ENCODE measurements at places on chromosomes 1 and 21.

DNA sequence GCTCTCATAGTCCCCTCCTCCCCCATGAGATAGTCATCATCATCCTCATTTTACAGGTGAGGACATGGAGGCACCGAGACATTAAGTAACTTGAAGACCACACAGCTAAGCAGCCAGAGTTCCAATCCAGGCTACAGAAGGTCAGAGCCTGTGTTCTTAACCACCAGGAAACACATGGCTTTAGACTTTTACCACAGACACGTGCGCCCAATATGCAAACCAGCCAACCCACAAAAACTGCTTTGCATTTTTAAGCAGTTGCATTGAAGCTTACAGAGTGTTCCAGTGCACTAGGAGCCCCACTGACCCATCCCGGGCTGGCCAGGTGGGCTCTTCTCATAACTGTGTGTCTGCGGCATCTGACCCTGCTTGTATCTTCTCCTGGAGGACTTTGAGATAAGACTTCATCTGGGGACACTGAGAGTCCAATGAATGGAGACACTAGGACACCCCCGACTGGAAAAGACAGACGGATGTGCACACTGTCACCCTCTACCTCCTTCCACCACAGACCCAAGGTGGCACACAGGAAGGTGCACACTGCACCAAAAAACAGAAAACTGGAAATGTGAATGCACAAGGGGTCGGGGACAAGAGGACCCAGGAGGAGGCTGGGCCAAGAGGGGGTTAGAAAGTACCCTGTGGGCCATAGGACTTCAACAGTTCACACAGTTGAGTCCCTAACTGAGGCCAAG is 56.4 kb downstream of the ETS2 start:
- DNase-seq = no peak

DNA sequence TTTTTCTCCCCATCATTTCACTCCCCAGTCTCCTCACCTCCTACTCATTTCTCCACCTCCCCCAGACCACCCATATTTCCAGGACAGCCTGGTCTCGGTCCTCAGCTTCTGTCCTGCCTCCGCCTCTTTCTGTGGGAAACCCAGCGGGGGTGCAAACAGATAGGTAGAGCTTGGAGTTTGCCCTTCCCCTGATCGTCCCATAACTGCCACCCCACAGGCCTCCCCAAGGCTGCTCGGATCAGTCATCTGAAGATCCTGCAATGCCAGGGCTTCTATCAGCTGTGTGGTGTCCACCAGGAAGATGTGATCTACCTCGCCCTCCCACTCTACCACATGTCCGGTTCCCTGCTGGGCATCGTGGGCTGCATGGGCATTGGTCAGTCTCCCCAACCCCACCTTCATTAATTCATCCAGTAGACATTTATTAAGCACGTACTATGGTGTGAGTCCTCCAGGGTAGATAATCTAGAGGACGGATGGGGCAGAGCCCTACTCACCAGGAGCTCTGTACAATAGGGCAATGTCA is 1.7 kb downstream of the SLC27A3 start:
- no peak for DNase-seq

GRCh38 chr1:228286505-228287417 is 78.9 kb downstream of the OBSCN start:
- DNase-seq = no peak

GRCh38 chr1:13628711-13629110 is 45.1 kb downstream of the PDPN start:
- DNase-seq = no peak

DNA sequence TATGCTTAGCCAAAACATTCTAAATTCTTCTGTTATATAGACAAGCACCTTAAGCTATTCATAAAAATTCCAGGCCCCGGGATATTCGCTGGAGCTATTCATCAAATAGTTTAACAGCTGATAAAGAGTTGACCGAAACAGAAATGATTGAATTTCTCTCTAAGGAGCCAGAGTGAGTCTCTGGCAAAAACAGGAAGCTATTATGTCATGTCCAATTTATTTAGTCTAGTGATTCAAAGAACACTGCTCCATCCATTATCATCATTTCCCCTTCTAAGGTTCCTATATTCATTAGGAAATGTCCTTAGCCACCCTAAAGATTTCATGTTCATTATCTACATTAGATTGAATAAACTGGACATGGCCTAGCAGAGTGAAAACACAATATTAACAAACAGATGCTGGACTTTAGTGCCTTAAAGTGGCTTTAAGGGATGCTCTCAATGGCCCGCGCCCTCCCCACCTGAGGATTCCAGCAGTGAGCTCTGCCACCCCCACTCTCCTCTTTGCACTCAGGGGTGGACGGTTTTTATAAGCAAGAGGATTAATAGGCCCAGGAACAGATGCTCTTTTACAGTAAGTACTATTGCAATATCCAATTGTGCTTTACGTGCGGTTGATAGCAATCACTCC is 122.1 kb upstream of the RGS1 start:
- DNase-seq = no peak

- no peak for DNase-seq
Measured at GRCh38 chr1:18875107-18875795, 15.8 kb upstream of the TAS1R2 start.

DNA sequence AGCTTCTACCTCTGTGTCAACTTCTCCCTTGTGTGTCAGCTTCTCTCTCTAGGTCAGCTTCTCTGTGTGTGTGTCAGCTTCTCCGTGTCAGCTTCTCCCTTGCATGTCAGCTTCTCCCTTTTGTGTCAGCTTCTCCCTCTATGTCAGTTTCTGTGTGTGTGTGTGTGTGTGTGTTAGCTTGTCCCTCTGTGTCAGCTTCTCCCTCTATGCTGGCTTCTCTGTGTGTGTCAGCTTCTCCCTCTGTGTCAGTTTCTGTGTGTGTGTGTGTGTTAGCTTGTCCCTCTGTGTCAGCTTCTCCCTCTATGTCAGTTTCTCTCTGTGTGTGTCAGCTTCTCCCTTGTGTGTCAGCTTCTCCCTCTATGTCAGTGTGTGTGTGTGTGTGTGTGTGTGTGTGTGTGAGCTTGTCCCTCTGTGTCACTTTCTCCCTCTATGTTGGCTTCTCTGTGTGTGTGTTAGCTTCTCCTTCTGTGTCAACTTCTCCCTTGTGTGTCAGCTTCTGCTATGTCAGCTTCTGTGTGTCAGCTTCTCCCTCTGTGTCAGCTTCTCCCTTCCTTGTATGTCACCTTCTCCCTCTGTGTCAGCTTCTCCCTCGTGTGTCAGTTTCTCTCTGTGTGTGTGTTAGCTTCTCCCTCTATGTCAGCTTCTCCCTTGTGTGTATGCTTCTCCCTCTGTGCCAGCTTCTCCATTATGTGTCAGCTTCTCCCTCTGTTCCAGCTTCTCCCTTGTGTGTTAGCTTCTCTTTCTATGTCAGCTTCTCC is 6.3 kb upstream of the UBXN10 start:
- DNase-seq = no peak

DNA sequence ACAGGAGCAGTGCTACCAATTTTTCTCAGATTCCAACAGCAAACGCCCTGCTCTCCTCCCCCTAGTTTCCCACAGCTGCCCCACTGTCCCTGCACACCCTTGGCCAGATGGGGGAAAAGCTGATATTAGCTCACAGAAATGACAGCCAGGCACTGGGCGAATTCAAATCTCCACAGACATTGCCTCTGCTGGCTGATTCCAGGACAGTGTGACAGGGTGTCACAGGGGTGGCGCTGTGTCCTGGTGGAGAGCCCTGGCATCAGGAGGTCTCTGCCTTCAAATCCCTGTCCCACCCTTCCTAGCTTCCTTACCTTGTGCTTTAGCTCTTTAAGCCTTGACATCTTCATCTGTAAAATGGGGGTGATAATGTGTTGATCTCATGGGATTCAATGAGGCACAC is 10.4 kb downstream of the OLIG1 start:
- DNase-seq = no peak

DNA sequence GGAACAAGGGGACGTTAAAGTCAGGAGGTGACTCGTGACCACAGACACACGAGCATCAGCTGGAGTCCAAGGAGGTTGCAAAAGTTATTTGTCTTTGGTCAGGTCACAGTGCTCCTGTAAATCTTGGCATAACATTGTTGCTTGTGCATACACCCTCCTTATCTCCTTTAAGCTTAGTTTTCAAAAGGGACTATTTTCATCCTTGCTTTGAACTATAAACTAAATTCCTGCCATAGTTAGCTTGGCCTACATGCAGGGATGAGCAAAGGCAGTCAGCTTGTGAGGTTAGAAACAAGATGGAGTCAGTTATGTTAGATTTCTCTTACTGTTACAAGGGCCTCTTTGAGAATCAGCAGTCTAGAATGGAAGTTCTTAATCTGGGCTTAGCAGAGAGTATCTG is 28.0 kb upstream of the FASLG start:
- DNase-seq = no peak

DNA sequence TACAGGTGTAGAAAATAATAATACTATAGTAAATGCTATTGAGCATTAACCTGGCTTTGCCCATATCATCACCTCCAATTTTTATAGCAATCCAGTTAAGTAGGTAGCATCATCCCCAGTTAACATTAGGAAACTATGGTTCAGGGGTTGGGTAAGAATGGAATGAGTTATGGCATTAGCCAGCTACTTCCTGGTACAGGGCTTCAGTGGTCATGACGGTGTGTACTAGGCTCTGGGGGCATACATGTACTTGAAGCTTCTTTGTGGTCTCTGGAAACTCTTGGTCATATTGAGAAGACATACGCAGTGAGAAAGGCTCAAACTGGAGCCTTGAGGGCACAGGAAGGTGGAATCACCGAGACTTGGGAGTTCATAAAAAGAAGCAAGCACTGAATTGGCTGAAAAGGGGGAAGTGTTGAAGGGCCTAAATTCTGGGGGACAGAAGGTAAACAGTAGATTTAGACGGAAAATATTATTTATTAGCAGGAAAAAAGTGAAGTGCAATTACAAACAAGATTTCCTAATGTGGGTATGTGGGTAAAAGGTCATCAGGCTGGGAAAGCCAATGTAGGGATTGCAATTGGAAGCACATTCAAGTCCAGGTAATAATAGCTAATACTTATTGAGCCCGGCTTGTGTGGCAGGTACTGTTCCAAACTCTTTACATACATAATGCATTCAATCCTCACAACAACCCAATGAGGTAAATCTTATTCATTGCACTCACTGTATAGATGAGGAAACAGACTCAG is 114.2 kb upstream of the ATP1A1 start:
- DNase-seq = no peak

GRCh38 chr1:5053744-5054143 is 399.3 kb downstream of the AJAP1 start:
- no peak for DNase-seq

All from vagina (tissue), 2 donors.